Activated CD4-positive, CD25-positive, alpha-beta regulatory T cell treated with anti-CD3 and anti-CD28 coated beads, Interleukin-2, amount 50 U/mL, for 24 hours (primary cell): ENCODE measurements at places on chromosomes 7 and 10.

DNA sequence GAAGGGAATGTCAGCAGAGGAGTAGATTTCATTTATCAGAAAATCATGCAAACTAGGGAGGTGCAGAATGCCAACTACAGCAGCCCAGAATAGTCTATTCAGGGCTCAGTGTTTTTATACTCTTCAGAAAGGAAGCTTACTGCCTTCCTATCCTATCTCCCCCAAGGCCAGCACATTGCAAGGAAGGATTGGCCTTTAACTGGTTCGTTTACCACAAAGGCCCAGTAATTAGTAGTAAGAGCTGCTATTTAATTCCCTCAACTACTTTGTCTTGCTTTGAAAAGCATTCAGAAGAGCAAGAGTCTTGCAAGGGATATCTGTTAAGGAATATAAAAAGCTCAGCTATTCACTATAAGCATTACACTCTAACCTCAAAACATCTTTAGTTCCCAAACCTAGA, 86.4 kb upstream of the RNF148 start:
- no peak for ATAC-seq

DNA sequence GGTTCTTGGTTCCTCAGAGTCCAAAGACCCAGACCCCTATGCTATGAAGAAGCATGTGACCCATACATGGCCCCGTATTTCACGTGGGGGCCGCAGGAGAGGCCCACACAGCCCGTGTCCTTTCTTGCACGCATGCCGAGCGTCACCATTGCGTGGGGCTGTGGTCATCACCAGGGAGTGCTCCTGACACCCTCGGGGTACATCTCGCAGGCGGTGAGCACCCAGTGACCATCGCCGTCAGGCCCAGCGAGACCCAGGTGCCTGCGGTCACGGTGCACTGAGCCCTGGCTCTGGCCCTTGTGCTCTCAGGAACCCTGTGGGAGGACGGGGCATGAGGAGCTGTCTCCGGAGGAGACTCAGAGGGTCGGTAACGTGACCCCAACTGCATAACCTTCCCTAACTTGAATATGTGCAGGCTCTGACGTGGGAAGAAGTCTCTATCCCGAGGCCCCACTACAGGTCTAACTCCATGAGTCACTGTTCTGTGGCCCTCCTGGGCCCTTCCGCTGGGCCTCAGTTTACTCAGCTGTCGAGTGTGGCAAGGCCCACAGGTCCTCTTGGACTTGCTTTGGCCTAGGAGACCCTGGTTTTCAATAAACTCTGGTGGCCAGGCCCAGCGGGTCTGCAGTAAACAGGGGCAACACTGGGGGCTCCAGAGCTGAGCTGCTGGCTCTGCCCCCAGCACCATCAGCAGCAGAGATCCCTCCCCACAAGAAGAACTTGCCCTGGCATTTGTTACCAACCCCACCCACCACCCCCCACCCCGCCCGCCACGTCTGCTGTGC, 503.9 kb downstream of the PTPRN2 start:
- no peak for ATAC-seq

DNA sequence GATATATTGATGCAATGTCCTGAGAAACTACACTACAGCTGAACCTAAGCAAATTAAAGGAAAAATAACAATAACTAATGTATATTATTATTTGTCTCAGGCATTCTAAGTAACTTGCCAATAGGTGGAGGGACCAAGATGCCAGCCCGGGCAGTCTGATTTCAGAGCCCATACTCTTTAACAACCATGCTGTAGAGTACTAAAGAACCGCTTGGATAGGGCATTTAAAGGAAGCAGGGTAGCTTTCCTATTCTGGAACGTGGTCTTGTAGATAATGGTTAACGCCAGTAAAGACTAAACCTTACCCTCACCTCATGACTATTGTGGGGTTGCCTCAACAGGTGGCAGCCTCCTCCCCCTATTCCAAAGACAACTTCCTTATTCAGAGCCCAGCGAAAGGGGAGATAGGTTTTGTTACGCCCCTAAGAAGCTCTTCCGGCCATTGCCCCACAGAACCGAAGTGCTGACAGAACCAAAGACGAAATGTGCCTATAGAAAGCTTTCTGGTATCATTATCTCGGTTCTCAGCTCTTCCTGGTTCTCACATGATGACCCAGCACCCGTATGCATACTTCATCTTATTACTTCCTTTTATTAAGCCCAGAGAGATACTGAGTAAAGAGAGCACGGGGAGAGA, 707 bp upstream of the C1GALT1 start:
- ATAC-seq: peak; percentile 18

DNA sequence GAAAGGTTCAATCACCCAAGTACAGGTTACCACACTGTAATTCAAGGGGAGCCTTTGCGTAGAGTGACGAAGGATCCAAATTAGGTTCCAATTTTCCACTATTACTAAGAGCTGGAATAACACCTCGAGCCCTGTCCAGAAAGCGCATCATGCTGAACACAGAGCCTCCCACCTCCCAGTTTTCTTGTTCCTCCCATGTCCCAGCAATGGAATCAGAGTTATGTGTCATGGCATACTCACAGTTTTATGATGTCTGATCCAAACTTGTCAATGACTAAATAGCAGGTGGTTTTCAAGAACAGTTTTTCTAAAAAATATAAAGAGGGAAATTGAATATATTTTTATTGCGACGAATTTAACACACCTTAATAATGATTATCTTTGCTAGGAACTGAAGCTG, 50.6 kb downstream of the AOAH start:
- ATAC-seq: no peak
